ENCODE measurements at places on chromosomes 6 and 20.

GRCh38 chr6:14086701-14087100, 30.9 kb upstream of the CD83 start:
- DNase-seq = no peak

GRCh38 chr6:90078513-90079289, 184.4 kb downstream of the GJA10 start:
- no peak for DNase-seq

DNA sequence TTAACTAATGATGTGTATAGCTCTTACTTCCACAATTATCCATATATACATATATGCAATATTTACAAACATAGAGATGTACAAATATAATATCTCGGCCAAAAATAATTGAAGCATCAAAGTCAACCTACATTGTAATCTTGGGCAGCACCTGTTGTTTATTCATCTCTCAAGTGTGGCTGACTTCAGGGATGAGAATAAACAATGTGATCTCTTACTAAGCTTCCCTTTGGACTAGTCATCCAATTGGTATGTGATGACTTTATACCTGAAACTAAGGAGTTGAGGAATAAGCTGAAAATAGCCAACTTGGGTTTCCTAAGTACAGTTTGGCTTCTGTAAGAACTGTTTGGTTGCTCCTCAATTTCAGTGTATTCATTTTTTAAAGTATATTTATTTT, 256.6 kb downstream of the KHDC1L start:
- DNase-seq = no peak

- DNase-seq = no peak
Measured at GRCh38 chr6:119027465-119027864, 51.0 kb downstream of the FAM184A start.

DNA sequence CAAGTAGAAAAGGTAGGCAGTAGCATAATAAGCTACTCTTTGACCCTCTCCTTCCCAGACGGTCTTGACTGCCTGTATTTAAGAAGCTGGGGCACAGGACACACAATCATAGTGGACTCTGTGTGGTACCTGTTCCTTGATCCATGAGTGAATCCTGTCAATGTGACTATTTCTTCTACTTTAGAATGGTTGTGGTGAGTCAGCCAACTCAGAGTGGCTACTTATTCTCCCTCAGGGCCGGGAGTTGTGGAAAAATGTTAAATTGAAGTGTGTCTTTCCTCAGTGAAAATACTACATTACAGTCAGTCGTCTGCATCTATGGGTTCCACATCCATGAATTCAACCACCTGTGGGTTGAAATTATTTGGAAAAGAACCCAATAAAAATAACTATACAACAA, 30.8 kb upstream of the PREP start:
- DNase-seq = no peak

DNA sequence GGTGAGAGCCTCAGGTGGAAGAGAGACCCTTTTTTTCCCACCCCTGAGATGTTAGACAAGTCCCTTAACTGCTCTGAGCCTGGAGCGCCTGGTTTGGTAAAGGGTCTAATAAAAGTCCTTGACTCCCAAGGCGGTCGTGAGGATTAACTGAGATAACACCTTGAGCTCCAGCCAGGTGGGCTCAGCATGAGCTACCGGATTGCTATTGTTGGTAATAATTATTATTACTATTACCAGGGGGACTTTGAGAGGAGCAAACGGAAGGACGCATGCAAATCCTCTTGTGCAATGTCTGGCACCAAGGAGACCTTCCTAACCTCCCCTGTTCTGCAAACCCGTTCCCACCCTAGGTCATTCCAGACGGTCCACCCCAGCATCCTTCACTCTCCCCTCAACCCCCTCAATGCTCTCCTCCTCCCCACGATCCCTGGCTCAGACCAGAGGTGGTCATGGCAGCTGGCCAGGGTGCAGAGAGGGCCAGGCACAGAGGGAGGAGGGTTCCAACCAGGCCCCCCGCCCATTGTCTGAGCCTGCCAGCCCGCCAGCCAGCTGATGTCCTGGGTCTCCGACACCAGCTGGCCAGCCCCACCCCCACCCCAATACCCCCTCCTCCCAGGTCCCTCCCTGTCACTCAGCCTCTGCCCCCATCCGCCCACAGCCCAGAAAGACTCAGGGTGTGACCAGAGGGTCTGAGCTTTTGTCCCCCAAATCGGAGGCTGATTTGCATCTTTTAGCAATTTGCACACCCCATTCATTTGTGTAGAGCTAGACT, 14.3 kb upstream of the CBFA2T2 start:
- no peak for DNase-seq

DNA sequence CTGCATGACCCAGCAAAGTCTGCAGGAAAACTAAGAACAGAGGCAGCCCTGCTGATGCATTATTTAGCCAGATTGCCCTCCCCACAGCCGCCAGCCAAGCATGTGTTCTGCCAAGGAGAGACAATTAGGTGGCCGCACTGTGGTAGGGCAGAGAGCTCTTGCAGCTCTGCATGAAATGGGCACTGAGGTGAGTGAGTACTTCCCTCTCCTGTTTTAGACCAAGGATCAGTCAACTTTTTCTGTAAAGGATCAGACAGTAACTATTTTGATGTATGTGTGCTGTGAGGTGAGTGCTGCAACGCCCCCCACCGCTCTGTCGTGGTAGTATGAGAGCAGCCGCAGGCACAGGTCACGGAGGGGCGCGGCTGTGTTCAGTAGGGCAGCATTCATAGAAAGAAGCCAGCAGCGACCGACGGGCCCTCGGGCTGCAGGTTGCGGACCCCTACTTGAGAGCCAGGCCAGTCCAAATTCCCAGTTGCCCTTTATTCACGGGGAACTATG, 23.8 kb upstream of the FAM50B start:
- DNase-seq = no peak

DNA sequence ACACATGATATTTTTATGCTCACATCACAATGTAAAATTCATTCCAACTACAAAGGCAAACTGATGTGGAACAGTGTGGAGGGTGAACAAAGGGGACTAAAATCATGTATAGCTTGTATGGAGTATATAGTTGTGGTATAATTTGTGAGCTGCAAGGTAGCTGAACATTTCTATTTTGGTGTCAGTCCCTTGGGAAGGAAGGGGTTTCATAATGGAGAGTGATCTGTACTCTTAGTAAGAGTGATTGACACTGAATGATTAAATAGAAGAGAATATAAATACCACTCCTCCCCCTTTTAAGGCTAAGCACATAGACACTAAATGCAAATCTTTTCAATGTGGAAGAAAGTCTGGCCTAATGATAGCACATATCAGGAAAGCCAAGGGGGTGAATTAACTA, 104.6 kb downstream of the POPDC3 start:
- no peak for DNase-seq

- DNase-seq = no peak
Measured at GRCh38 chr20:64044484-64045247, 4.8 kb downstream of the SOX18 start.

GRCh38 chr20:13554076-13554475, 84.7 kb downstream of the TASP1 start:
- DNase-seq = no peak

DNA sequence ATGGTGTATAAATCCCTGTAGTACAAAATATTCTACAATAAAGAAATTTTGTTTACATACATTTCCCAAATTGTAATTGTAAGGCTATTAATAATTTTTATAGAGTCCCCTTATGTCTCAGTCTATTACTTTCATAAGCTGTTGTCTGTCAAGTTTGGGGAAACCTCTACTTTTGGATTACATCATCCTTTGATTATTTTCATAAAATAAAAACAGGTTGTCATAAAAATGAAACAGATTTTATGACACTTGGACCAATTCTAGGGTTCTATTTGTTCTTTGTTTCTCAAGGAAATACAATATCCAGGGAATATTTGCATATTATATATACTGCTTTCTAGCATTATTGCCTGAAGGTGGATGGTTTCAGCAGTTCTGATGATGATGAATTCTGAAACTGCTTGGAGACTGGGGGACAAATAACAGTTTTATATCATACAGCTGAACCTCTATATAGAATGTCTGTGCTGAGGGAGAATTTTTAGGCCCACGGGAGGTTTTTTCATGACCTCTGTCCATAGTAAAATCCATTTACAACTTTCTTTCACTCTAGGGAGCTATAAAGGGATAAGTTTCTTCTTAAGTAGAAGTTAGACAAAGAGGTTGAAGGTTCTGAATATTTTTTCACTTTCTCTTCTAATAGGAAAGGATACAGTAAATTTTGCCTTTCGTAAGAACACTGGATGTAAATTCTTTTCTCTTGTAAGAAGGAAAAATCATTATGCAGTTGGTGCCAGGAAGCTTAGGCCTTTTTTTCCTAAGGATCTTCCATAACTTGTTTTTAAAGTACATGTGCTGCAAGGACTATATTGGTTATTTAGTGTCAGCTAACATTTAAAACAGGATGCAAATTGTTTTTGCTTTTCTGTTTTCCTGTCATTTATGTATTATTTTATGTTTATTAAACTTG, 58.0 kb downstream of the CD2AP start:
- no peak for DNase-seq

DNA sequence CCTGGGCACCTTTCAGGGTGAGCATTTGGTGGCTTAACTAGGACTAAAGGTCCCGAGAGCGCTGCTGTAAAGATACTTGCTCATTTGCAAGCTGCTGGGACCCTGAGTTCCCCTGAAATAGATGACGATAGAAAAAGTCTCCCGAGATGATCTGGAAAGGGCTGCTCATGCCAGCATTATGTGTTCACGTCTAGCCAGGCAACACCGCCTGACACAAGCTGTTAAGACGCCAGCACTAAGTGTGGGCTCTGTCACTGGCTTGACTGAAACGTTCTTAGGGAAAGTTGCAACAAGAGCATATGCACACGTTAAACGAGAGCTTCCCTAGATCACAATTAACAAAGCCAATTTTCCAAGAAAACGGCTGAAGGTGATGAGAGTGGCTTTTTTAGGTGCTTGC, 113.7 kb downstream of the SLC23A2 start:
- DNase-seq = no peak

GRCh38 chr6:3797231-3798054, 45.9 kb upstream of the PXDC1 start:
- no peak for DNase-seq

DNA sequence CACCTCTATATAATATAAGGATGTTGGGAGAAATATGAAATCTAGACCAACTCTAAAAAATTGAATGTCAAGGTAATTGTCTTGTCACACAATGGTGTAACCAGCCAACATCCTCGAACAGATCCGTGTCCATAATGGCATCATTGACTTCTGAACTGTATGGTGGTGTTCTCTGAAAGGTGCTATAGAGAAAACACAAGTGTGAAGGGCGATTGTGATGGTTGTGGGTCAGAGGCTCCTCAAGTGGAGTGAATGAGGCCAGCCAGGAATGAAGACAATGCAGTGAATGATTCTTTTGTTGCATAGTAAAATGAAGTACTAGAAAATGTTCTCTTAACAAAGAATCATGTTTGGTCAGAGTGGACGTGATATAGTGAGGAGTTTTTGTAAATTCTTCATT, 58.3 kb downstream of the CARMIL1 start:
- DNase-seq = no peak

- DNase-seq = no peak
Measured at GRCh38 chr6:8707956-8708772, 272.8 kb upstream of the SLC35B3 start.

- no peak for DNase-seq
Measured at GRCh38 chr6:149400050-149400449, at the start of gene SUMO4. Gene SUMO4 (plus strand): TSS chr6:149400262. CDS start chr6:149400392, 130 bp downstream.

DNA sequence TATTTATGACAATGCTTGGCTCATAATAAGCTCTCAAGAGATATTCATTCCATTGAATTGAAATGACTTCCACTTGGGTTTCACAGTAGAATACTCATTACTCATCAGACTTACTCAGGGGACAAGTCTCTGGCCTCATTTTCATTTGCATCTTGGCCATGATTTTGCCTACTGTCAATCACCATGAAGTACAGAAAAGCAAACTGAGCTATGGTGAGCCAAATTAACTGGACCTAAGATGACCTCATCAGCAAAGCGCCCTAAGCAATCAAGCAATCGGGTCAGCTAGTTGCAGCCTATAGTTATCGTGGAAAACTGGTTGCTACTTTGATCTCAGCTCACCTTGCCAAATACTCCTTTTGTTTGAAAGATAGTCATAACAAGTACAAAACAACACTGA, 494.7 kb upstream of the SLC35B3 start:
- no peak for DNase-seq

GRCh38 chr6:139600919-139601475, 226.5 kb upstream of the CITED2 start:
- no peak for DNase-seq

DNA sequence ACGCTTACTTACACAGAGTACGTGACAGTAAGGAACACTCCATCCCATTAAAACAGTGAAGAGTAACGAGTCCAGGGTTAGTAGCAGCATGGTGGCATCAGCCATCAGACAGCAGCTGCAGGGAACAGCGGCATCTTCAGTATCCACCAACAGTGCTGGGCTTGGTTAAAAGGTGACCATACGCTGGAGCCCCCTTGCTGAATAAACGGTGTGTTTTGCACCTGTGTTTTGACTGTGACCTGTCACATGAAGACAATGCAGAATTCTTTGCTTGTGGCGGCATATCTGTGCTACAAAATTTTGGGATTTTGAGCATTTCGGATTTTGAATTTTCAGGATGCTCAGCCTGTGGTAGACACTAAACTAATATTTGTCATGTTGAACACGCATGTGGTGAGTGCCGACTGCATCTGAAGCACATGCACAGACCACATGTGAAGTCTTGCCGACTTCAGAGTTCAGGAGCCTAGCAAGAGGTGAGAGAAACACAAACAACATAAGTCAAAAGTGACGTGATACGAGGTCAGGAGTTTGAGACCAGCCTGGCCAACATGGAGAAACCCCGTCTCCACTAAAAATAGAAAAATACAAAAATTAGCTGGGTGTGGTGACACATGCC, 69.3 kb upstream of the FRMD1 start:
- no peak for DNase-seq

DNA sequence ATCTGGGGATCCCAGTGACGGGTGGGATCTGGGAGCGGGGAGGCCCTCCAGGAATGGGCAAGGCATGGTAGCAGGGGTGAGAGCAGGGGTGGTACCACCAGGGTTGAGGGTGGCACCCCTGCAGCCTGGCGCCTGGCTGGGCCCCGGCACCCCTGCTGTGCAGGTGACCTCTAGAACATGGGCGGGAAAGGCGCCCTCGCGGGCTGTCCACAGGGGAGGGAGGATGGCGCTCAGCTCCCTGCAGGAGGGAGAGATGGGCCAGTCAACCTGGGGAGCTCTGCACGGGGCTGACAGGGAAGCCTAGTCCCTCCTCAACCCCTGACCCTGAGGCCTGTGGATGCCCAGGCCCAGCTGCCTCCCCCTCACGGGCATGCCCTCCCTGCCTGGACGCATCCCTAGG, 61.6 kb upstream of the SLCO4A1 start:
- DNase-seq = no peak

DNA sequence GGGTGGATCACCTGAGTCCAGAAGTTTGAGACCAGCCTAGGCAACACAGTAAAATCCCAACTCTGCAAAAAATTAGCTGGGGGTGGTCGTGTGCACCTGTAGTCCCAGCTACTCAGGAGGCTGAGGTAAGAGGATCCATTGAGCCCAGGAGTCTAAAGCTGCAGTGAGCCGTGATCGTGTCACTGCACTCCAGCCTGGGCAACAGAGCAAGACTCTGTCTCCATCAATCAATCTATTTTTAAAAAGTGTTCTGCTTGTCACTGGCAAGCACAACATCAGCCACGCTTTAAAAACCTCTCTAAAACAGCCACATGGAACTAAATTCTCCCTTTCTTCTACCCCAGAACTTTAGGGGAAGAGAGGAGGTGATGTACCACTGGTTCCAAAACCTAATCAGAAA, 131.6 kb upstream of the RREB1 start:
- DNase-seq = no peak
